NCI-H460 (cell line): ENCODE measurements at places on chromosomes 3 and 15.

DNA sequence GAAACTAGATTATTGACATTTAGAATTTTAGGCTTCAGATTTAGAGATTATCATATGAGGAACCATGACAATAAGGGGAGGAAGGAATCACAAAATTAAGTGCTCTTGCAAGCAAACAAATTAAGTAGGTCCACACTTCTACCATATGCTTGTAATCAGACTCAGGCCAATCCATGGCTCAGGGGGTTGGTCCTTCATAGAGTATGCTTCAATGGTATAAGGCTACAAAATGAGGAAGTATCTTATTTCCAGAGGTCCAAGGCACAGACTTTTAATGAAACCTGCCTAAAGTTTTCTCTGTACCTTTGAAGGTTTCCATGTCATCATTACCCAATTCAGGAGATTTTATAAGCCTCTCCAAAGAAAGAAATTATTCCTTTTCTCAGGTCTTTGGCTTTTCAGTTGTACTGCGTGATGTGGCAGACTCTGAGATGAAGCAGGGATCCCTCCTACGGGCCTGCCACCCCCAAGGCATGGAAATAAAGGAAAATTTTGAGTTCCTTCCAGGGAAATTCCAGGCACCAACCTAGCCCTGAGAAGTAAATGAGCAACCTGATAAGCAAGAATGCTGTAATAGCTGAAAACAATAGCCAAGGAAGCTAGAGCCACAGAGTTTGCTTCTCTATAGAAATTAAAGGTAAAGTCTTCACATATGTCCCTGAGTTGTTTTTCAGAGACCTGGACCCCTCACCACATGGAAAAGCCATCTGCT, 36.3 kb downstream of the SERPINI2 start:
- DNase-seq: no peak

DNA sequence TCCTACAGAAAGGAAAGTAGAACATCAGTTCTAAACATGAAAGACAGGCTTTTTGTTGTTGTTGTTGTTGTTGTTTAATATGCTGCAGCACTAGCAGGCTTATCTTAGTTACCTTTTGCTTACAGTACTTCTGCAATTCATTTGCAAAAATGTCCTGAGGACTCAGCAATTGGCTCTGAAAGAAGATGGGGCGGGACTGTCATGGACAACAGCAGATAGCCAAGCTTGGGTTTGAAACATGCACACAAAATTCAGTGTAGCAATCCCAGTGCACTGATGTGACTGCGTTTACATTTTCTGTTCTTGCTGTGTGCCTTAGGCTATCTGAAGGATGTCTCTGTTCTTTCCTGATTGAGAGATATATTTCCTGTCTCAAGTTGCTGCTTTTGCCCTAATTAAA, 9.2 kb downstream of the UNC13C start:
- DNase-seq: no peak

- peak; percentile 96 for DNase-seq
Observed at GRCh38 chr15:90233387-90234095, at the start of gene CIB1. CIB1 (minus strand) TSS chr15:90233941; CDS start chr15:90233885, 56 bp downstream.

- DNase-seq: no peak
Observed at GRCh38 chr3:111598552-111598951, 3.4 kb upstream of the ZBED2 start.

- DNase-seq: no peak
Observed at GRCh38 chr3:14404186-14404585, 1.8 kb downstream of the SLC6A6 start.

DNA sequence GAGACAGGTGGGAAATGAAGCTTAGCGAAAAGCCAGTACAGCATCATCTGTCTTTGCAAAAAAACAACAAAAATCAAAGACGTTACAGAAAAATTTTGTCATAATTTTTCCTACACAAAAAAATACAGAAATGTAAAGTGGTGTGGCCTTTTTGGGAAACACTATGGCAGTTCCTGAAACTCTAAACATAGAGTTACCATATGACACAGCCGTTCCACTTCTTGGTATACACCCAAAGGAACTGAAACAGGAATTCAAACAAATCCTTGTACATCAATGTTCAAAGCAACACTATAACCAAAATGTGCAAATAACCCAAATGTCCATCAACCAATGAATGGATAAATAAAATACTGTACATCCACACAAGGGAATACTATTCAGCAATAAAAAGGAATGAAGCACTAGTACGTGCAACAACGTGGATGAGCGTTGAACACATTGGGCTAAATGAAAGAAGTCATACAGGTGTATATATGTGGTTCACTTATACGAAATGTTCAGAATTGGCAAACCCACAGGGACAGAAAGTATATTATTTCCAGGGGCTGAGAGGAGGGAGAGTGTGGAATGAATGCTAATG, 46.8 kb downstream of the GLB1 start:
- no peak for DNase-seq

DNA sequence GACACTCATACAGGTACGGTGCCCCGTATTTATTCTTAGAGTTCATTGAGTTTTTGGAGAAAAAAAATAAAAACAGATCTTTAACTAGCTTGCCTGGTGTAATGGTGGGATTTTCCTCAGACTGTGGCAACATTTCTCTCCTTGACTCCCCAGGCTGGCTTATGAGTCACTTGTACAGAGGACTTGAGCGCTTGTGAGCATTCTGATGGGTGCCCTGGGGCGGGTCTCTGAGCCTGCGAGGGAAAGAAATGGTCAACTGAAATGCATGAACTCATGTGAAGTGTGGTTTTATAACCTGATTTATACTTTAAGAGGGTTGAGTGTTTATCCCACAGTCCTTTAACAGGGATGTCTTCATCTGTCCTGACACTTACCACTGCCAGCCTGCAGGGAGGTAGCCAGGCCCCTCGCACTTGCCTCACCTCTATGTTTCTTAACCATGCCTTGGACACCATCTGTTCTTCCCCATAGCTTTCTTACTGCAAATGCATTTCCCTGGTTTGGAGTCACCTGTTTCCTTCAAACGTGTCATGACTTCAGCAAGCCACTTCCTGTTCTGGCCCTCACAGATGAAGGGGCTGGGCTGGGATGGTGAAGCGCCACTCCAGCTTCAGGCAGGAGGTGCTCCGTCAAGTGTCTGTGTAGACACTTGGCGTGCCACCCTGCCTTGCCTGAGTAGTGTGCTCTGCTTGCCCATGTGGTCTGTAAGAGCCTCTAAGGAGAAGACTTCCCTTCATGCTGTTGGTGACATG, 118.7 kb downstream of the PDE8A start:
- DNase-seq: no peak

DNA sequence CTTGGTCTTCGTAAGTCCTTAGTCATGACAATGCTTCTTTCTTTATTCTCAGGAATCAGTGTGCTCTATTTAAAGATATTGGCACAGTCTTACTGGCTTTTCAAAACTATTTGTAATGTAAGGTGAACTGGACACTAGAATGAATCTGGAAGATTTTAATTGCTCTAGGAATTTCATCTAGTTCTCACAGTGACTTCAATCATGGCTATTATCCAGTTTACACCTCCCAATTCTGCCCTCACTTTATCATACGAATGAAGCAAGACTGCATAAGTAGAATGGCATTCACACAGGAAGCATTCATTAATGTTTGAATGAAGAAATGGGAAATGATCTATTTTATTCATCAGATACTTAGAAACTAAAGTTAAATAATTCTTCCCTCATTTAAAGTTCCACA, 26.7 kb upstream of the DRD3 start:
- no peak for DNase-seq

- DNase-seq: no peak
Observed at GRCh38 chr3:8205881-8206280, 295.7 kb upstream of the LMCD1 start.

DNA sequence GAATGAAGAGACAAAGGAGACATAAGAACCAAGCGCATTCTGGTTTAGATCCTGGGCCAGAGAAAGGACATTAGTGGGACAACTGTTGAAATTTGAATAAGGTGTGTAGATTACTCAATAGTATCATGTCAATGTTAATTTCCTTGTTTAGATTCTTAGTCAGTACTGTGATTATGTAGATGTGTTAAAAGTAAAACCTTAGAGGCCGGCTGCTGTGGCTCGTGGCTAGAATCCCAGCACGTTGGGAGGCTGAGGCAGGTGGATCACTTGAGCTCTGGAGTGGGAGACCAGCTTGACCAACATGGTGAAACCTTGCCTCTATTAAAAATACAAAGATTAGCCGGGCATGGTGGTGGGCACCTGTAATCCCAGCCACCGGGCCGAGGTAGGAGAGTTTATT, 26.7 kb downstream of the CYP8B1 start:
- DNase-seq: no peak

DNA sequence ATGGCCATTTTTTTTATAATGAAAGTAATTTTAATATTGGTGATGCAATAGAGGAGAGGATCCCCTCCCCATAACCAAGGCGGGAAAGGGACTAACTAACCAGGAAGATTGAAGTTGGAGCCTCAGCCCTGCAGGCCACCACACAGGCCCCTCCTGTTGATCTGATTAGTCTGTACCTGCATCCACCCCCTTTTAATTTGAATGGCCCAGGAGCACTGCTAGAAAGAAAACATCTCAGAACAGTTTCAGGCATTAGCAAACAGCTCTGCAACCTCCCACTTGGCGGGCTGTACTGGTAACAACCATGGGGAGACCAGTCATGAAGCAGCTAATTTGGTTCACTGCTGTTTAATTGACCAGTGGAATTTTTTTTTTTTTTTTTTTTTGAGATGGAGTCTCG, 10.3 kb downstream of the CAV3 start:
- DNase-seq: no peak

GRCh38 chr3:43176666-43177065, 70.8 kb upstream of the POMGNT2 start:
- DNase-seq: no peak

DNA sequence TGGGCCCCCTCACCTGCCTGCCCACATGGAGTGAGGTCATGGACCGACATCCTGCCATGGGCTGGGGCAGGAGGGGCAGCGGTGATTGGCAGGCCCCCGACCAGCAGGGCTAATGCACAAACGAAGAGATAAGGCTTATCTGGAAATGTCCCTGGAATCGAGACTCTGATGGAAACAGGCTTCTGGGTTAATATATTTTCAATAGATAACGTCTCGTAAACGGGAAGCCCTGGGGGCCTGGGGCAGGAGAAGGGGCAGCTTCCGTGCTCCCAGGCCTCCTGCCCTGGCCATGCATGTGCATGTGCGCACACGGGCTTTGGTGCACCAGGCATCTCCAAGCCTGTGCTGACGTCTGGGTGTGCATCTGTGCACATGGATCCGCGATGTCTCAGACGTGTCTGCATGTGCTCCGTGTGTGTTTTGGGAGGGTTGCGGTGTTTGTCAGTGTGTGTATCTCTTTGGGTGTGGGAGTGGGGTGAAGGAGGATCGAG, 55.1 kb downstream of the DNAJB8 start:
- no peak for DNase-seq

DNA sequence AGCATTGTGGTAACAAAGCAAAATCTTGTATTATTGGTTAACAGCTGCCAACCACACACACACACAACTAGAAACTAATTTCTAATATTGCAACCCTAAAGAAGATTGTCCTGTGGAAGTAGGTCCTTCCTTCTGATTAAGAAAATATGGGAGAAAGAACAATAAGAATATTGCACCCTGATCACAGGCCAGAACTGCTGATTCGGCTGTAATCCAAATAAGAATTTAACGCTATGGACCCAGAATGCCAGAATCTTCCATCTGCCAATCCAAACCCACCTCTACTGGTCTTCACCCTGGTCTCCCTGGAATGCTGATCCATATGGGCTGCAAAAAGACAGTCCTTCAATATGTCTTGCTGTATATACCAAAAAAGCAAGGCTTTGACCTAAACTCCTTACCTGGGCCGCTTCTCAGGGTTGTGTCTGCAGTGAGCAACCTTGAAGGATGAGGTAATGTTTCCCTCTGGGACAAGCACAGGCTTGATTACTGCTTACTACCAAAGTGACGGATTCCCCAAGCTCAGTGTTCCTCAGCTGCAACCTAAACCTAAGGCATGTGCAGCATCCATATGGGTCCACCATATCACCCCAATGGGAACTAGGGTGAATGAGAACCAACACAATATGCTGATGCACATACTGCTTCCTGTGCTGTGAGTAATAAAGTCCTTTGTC, 8.0 kb downstream of the CCDC14 start:
- DNase-seq: no peak

GRCh38 chr3:16828815-16829214, 55.9 kb upstream of the PLCL2 start:
- peak; percentile 1 for DNase-seq

GRCh38 chr15:83462953-83463433, 15.9 kb downstream of the SH3GL3 start:
- no peak for DNase-seq

- DNase-seq: no peak
Observed at GRCh38 chr3:106534206-106534605, 665.4 kb upstream of the CBLB start.

DNA sequence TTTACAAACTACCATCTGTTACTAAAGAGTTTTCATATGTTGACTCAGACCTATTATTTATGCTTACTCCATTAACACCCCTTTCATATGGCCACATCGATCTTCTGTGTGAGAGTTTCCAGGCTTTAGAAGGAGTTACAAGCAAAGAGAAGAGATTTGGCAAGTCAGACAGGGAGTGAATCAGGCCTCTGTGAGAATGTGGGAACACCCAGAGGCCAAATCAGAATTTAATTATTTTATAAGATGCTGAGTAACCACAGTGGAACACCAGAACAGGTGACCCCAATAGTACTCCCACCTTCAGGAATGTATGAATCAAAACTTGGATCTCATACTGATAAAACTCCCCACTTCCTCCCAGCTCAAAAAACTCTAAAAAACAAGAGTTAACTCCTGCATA, 42.0 kb downstream of the IFT57 start:
- no peak for DNase-seq

- DNase-seq: peak; percentile 55
Observed at GRCh38 chr3:146160964-146161662, at the start of gene PLOD2. PLOD2 (minus strand) TSS chr3:146161184; CDS start chr3:146160989, 195 bp downstream.

GRCh38 chr3:86954226-86954625, 36.7 kb downstream of the VGLL3 start:
- DNase-seq: no peak

- DNase-seq: no peak
Observed at GRCh38 chr15:90003736-90004135, 2.6 kb downstream of the ZNF710 start.

- DNase-seq: no peak
Observed at GRCh38 chr3:4614070-4614469, 120.9 kb downstream of the ITPR1 start.

GRCh38 chr3:148087601-148088371, 609.9 kb upstream of the AGTR1 start:
- DNase-seq: no peak

- DNase-seq: no peak
Observed at GRCh38 chr3:117268318-117268717, 558.7 kb downstream of the TUSC7 start.

- DNase-seq: no peak
Observed at GRCh38 chr15:62546628-62547027, 381.5 kb upstream of the C2CD4B start.

GRCh38 chr3:194460566-194460965, 26.2 kb downstream of the ATP13A3 start:
- DNase-seq: no peak

DNA sequence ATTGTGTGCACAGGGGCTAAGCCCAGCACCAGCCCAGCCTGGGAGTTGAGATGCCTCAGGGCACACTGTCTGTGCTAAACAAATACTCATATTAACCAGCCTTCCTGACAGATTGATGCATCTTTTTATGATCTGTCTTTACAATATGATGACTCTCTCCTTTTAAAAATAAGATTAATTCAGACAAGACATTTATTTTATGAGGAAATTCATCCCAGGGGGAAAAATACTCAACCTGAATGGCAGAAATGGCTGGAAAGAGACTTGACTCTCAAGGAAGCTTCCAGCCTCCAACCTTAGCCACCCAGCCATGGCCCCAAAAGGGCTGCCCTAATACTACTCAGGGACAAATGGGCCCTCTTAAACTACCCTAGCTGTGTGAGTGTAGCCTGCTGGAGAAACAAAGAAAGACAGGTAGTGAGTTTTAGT, 46.9 kb downstream of the NOX5 start:
- no peak for DNase-seq

- DNase-seq: no peak
Observed at GRCh38 chr3:138082085-138082991, 33.1 kb downstream of the DZIP1L start.
